ENCODE measurements at places on chromosomes 2 and 18.

GRCh38 chr2:238289574-238289973 is 1.2 kb upstream of the PER2 start:
- DNase-seq, result no peak

GRCh38 chr2:112784199-112785189 is at the start of gene IL1A:
IL1A (minus strand) TSS chr2:112784493; CDS start chr2:112783770, 723 bp downstream.
- peak; percentile 51 for DNase-seq

GRCh38 chr2:200421270-200421669 is 88.6 kb downstream of the KCTD18 start:
- DNase-seq, result no peak

GRCh38 chr2:103361712-103362111 is 599.9 kb downstream of the TMEM182 start:
- DNase-seq, result no peak

DNA sequence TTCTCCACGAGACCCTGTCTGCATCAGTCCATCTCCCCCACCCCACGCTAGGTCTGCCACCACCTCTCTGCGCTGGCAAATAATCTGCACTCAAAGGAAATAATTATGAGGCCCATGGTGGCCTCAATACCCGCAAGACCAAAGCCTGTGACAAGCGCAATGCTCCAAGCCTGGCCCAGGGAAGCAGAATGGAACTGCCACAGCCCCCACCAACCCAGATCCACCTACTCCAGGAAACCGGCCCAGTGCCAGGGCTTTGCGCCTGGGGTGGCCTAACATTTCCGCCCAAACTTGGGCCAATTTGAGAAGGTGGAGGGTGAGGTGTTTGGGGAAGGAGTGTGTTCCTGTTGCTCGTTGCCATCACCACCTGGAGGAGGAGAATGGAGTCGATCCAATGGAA is 26.0 kb upstream of the ATOH8 start:
- no peak for DNase-seq

- DNase-seq, result no peak
These were observed 448.8 kb upstream of the SETBP1 start for GRCh38 chr18:44231936-44232335.

DNA sequence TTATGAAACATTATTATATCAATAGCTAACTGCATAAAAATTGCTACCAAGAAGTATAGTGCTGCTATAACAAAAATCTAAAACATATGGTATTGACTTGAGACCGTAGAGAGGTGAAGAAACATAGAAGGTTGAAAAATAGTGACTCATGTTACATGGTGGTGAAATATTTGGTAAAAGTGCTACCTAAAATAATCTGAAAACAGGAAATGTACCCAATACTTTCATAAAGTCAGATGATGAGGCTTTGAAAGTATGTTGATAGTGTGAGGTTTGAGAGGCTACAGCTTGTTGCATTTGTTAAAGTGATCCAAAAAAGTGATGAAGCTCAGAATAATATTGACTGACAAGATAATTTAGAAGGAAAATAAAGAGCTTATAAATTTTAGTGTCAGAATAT is 718.7 kb upstream of the SLC8A1 start:
- DNase-seq, result no peak

DNA sequence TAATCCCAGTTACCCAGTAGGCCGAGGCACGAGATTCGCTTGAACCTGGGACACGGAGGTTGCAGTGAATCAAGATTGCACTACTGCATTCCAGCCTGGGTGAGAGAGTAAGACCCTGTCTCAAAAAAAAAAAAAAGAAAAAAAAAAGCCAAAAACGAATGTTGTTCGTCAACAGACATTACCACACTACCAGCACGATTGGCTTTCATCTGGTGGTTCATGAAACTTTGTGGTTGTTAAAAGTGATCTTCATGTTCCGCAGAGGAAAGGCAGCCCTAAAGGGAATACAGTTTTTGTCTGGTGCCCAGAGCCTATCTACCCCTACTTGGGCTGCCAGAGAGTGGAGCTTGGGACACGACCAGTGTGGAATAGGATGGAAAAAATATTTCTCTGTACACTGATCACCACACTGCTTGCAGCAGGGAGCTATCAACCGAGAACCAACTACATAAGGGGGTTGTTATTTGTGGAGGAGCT is 13.6 kb upstream of the CXCR4 start:
- no peak for DNase-seq

- DNase-seq, result peak; percentile 82
These were observed 2.5 kb downstream of the CRIM1 start for GRCh38 chr2:36357847-36358659.

DNA sequence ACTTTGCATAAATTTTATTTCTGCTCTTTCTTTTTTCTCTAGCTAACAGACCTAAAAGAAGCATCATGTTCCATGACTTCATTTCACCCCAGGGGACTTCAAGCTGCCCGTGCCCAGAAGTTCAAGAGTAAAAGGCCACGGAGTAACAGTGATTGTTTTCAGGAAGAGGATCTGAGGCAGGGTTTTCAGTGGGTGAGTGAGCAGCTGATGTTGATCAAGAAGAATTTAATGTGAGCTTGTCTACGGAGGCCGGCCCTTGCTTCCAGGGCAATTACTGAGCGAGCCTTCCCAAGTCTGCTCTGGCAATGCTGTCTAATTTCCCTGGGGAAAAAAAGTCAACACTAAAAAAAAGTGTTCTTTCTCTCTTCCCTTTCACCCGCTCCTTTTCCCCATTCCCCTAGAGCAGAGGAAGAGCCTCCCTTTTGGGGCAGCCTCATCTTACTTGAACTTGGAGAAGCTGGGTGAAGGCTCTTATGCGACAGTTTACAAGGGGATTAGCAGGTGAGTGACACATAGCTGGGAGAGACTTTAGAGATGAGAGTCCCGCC is 1.2 kb downstream of the CDK15 start:
- peak; percentile 77 for DNase-seq

GRCh38 chr2:230721712-230722111 is 9.1 kb downstream of the CAB39 start:
- peak; percentile 31 for DNase-seq

DNA sequence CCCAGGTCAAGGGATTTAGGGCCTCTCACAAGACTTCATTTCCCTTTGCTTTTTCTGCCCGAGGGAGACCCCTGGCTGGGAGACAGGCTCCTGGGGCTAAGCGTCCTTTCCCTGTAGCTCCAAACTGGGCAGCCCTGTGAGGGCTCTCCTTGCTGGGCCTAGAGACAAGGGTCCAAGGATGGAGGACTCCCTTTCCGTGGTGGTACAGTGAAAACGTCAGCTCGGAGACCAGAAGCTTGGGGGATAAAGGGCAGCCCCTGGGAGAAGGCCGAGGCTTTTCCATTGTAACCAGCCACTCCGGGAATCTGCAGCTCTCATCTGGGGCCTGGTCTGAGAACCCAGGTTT is 2.3 kb downstream of the SIX2 start:
- no peak for DNase-seq

DNA sequence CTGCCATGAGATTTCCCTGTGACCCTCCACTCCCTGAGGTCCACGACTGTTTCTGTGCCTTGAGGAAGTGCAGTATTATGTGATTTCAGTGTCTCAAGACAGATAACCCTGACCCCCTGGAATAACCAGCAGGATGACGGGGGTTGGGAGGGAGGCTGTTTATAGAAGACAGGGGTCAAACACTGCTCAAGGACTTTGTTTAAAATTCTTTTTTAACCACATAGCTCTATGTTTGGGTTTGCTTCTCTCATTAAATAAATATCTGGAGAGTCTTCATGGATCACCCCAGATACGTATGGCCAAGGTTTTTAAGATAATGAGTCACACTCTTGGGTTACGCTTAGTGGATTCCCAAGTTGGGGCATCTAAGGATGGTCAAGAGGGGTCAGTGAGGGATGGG is 523.8 kb upstream of the TNP1 start:
- DNase-seq, result peak; percentile 97

DNA sequence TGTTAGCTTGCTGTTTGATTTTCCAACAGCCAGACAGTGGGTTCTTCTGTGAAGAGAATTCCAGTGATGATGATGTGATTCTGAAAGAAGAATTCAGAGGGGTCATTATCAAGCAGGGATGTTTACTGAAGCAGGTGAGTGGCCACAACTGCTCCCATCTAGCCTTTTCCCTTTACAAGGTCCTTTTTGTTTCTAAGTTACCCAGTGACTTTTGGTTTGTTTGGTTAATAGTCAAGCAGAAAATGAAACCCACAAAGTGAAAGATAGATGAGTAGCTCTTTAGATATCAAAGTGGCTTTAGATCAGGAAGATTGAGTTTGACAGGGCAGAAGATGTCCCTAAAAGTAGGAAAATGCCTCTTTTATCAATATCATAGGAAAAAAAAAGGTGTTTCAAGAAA is 23.3 kb downstream of the PLEK start:
- DNase-seq, result no peak

Data from fibroblast of villous mesenchyme (primary cell).